ENCODE measurements at places on chromosomes 16 and 17.

DNA sequence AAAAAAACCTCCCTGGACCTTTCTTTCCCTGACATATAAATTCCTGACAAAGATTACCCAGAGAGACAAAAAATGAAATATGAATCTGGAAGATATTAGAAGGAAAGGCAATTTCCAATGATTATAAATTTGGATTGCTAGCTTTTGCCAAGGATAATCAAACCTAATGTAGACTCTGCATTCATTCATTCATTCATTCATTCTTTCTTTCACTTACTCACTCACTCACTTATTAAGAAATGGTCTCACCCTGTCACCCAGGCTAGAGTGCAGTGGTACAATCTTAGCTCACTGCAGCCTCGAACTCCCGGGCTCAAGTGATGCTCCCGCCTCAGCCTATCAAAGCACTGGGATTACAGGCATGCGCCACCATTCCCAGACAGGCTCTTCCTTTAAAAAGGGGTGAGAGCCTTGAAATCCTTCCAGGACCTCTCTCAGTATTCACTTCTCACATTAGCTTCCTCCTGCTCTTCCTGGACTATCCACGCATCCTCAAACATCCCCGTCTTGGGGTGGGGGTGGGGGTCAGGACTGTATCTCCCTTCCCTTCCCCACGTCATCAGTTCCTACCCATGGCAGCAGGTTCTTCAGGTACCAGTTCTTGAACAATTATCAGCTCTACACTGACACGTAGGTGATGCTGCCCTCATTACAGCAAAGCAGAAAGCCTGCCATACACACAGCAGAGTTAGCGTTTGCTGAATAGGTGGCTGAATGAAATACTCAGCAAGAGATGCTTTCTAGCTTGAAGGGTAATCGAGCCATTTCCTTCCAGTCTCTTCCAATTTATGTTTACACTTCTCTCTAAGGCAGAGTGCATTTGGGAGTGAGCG, 19.8 kb downstream of the PRPSAP1 start:
- DNase-seq, result no peak

- DNase-seq, result no peak
Measured at GRCh38 chr17:6548578-6549330, 7.6 kb downstream of the PITPNM3 start.

GRCh38 chr17:31283841-31284240, 13.2 kb downstream of the OMG start:
- no peak for DNase-seq

- DNase-seq, result no peak
Measured at GRCh38 chr16:83117810-83118209, 491.0 kb downstream of the CDH13 start.

DNA sequence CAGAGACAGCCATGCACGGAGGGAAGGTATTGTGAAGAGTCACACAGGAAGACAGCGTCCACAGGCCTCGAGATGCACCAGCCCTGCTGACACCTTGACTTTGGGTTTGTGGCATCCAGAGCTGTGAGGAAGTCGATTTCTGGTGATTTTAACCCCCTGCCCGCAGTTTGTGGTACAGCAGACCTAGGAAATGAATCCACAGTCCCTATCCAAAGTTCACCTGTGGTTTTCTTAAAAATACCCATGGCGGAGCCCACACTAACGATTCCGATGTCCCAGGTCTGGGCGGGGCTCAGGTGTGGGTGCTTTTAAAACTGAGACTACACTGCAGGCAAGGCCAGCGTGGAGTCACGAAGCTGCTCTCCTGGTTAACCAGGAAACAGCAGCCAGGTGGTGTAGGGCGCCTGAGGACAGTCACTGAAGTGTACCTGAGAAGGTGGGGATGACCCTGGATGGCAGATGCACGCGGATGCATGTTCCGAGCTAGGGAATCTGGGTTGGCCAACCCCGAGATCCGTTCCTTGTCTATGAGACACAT, 14.4 kb upstream of the MEAK7 start:
- DNase-seq, result no peak

DNA sequence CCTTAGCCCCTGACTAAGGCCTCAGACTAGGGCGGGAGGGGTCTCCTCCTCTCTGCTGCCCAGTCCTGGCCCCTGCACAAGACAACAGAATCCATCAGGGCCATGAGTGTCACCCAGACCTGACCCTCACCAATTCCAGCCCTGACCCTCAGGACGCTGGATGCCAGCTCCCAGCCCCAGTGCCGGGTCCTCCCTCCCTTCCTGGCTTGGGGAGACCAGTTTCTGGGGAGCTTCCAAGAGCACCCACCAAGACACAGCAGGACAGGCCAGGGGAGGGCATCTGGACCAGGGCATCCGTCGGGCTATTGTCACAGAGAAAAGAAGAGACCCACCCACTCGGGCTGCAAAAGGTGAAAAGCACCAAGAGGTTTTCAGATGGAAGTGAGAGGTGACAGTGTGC, 12.7 kb downstream of the CES3 start:
- no peak for DNase-seq

DNA sequence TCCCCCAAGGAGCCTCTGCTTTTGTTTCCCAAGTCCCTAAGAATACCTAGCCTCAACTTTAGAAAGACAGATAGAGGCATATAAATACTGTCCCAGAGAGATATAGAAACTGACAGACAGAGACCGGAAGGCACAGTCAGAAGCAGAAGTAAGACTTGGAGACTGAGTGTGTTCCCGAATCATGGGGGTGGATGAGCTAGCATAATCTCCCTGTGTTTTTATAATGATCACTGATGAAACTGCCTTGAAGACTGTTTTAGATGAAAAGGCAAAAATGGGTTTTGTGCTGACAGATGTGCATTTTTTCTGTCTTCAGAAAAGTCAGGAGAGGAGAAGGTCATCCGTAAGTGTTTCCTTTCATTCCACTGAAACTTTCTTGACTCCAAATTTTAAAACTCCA, 8.3 kb upstream of the PSMD3 start:
- DNase-seq, result no peak

DNA sequence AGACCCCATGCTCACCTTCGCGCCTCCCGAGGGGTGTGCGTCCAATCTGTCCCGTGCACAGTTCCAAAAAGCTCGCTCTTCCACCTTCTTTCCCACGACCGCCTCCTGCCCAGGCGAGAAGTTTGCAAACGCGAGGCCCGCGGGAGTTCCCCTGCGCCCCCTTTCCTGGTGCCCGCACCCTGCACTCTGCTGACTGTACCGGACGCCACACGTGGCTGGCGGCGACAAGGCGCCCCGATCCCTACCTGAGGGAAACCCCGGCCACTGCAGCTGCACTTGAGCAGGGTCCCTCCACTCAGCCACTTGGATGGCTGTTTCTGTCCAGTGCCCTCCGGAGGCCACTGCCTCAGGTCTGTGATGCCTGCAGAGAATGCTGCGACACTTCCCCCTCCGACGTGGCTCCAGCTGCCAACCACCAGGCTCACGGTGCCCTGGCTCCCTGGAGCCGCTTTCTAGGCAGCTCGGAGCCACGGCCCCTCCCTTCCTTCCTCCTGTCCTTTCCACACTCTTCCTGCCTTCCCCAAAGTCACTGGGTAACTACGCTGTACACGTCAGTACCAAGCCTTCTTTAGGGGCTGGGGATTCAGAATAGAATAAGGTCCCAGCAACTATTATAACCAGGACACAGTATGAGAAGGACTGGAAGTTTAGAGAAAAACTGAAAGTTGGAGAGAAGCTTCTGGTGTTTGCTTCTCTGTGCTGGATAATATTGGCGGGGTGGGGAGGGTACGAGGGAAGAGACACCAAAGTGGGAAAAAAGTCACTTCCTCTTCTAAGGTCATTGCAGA, at the start of gene MLKL:
Gene MLKL (minus strand): TSS at position 425 of the 788 bp plus-strand sequence. CDS start 5,105 bp downstream, outside the sequence.
- DNase-seq, result peak; percentile 69

All from endothelial cell of umbilical vein (primary cell).